ENCODE measurements at places on chromosomes 7 and 10.

DNA sequence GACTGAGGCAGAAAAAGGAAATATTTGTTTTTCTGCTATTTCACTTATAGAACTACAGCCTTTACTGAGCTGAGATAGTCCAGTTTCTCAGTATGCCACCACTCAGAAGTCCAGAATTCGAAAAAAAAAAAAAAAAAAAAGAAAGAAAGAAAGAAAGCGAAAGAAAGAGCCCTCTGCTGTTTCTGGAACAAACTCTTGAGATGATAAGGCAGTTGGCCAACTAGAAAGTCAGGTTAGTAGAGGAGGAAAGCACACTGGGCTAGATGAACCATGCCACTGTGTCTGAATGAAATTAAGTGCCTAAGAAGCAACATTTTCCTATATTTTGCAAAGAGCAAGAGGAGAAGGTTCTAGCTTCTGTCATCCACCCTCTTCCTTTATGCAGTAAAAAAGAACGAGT lies 403.8 kb downstream of the SORCS3 start:
- DNase-seq = no peak

- no peak for DNase-seq
Measured at GRCh38 chr7:88042157-88042556, 108.1 kb downstream of the ADAM22 start.

GRCh38 chr7:150398965-150399320 lies 19.8 kb downstream of the ZNF775 start:
- no peak for DNase-seq

GRCh38 chr10:89921403-89921802 lies 220.0 kb downstream of the KIF20B start:
- no peak for DNase-seq

DNA sequence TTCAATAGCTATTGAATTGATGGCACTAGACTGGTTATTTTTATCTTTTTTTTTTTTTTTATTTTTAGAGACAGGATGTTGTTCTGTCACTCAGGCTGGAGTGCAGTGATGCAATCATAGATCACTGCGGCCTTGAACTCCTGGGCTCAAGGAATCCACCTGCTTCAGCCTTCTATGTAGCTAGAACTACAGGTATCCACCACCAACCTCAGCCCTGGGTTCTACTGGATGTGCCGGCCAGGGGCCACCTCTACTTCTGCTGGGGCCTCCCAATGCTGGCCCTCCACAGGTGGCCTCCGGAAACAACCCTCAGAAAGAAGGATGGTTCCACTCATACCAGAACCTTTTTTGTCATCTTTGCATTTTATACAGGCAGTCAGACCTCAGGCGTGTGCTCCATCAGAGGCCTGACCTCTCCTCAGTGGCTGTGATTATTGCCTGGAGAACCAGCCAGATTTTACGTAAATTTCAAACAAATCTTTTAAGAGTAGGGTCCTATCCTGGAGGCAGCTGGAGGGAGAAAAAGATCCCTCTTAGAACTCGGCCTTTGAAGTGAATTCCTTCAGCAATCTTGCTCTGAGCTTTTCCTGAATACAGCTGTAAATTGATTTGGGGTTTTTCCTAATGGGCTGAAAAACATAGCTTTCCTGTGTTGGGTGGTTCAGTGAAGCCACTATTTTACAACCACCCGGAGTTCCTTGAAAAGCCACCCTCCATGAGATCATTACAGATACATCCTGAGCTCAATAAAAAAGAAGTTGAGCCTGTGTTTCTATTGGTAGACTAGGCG lies 110.0 kb downstream of the SPAG6 start:
- DNase-seq = no peak

Measured in NCI-H510A (cell line).